ENCODE measurements at places on chromosomes 6 and 20. TPM values are rescaled to one million over a fixed set of nuclear protein-coding genes. Genes with fewer than 3 reads are reported as not detected.

BTN2A1 gene
- 6.2 TPM for total RNA-seq

CRIP3 gene
- not detected for total RNA-seq

FKBP1A gene
- 149 TPM for total RNA-seq

UNC5CL gene
- 0.62 TPM for total RNA-seq

GRCh38 chr6:84976526-84977362 lies 212.3 kb upstream of the TBX18 start:
- no peak for DNase-seq

DNA sequence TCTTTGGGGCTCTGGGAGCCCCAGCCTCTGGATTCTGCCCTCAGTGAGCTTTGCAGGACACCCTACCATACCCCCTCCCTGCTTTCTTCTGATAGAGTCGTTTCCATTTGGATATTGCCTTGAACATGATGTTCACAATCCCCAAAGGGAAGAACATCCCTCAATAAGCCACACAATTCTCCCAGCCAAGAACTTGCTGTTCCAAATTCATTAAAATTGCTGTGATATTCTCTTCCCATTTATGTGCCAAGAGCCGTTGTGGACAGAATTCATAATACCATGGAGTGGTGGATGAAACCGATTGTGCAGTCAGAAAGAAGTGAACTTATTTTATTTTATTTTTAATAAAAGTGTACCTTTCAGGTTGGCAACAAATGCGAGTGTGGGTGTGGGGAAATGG lies 95.8 kb downstream of the DHX35 start:
- no peak for DNase-seq

DNA sequence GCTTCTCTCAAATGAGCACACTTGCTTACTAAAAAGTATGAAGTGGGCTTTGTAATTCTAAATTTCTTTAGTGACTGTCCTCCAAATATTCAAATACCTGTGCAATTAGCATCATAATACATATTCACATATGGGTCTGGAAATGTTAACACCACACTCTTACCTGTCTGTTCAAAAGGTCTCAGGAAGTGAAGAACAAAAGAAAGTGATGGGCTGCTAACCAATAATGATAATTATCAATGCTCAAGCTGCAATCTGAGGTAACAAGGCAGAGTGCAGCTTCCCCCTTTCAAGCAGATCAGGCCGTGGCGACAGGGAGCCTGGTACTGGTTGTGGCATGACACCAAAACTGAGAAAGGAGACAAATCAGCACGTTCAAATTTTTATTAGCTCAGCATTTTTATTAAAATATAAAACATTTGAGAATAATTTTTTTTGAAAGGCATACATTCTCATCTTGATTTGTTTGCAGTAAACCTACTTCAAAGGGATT lies 1044.7 kb upstream of the EPHA7 start:
- DNase-seq: no peak

- no peak for DNase-seq
These were observed 40.5 kb downstream of the CFAP61 start for GRCh38 chr20:20092827-20093226.

GRCh38 chr6:53811082-53811481 lies 16.3 kb downstream of the LRRC1 start:
- peak; percentile 50 for DNase-seq

All from A172 (cell line).